Activated CD8-positive, alpha-beta memory T cell treated with anti-CD3 and anti-CD28 coated beads for 4 hours (primary cell): ENCODE measurements at places on chromosomes 7 and 10.

- DNase-seq, result no peak
Measured at GRCh38 chr10:124596116-124596785, 134.6 kb downstream of the LHPP start.

- DNase-seq, result no peak
Measured at GRCh38 chr7:26049081-26049480, 102.9 kb upstream of the NFE2L3 start.

DNA sequence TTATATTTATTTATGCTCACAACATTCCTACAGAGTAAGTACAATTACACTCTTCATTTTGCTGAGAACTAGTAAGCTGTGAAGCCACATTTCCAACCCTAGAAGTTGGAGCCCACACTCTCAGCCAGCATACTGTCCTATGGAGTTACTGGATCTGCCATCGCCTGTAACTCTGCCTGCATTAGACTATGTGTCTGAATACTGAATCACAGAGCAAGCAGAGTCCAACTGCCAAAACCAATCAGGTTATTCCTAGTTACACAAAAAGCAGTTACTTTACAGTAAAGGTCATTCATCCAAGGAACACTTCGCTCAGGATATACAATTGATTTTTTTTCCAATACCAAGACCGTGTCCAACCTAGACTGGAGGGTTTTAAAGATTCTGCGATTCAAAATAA, 21.5 kb downstream of the CTAGE6 start:
- no peak for DNase-seq

- no peak for DNase-seq
Measured at GRCh38 chr10:91558473-91558872, 74.4 kb downstream of the PPP1R3C start.

DNA sequence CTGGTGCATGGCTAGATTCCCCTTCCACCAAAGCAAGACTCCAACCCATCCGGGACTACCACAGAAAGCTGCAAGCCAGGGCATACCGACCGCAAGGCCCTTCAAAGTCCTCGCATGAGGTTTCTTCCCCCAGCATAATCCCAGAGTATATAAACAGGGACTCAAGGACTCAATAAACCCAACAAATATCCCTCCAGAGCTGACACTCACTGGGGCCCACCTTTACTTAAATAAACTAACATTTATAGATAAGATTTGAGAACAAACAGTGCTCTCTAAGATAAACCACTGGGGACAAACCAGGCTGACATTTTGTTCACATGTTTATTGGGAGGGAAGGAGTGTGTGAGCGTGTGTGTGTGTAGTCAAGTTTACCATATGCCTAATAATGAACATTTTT, 138.2 kb downstream of the ADAM12 start:
- no peak for DNase-seq

- DNase-seq, result no peak
Measured at GRCh38 chr10:35502692-35503091, 102.4 kb upstream of the GJD4 start.

GRCh38 chr10:77077316-77077945, 560.2 kb downstream of the KCNMA1 start:
- no peak for DNase-seq

GRCh38 chr10:124520558-124521428, 59.2 kb downstream of the LHPP start:
- no peak for DNase-seq

DNA sequence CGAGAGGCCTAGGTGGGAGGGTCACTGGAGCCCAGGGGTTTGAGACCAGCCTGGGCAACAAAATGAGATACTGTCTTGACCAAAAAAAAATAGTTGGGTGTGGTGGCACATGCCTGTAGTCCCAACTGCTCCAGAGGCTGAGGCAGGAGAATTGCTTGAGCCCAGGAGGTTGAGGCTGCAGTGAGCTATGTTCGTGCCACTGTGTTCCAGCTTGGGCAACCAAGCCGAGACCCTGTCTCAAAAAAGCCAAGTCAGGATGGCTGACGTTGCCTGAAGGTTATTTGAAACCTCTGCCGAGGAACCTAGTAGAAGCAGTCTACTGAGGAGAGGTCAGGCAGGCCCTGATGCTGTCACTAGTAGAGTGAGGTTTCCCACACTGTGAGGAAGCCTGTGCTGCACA, 22.8 kb downstream of the DNAJB6 start:
- no peak for DNase-seq
